ENCODE measurements at places on chromosomes 3 and 15.
A peak's percentile ranks its signal among the peaks of the same experiment; 100 is the strongest.

GRCh38 chr3:182979103-182979673, 1.1 kb downstream of the DCUN1D1 start:
- no peak for DNase-seq

- no peak for DNase-seq
These were observed 14.0 kb downstream of the CAPN3 start for GRCh38 chr15:42373274-42373673.

- DNase-seq, result no peak
These were observed 13.4 kb downstream of the PML start for GRCh38 chr15:74007820-74008371.

DNA sequence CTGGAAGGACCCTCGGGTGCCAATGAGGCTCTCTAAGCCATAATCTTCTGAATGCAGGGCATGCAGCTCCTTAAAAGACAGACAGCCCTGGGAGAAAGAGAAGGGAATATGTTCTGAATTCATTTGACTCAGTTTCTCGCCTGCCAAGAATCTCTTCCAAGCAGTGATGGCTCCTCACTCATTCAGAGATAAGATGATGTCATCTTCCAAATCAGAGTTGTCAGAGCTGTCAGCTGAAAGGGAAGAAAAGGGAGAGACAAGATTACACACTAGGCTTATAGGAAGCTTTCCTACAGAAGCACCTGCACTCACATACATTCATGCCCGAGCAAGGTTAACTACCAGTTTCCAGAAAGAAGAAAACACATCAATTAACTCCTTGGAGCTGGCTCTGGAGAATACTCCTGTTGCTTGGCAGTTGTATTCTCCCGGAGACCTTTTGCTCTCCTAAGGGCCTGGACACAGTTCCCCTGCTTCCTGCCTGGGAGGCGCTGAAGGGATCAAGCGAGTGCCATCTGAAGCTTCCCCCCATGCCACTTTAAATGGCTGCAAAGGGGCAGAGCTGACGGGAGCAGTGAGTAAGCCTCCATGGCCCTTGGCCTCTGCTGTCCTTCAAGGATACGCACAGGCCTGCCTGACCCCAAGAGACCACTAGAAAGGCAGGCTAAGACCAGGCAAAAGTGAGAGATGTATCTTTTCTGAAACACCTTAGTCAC, 7.7 kb downstream of the RBM15B start:
- no peak for DNase-seq

DNA sequence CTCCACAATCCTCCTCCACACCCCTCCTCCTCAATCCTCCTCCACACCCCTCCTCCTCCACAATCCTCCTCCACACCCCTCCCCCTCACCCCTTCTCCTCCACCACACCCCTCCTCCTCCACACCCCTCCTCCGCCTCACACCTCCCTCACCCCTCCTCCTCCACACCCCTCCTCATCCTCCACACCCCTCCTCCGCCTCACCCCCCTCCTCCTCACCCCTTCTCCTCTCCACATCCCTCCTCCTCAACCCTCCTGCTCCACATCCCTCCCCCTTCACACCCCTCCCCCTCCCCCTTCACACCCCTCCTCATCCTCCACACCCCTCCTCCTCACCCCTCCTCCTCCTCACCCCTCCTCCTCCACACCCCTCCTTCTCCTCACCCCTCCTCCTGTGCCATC, 69.8 kb upstream of the BLM start:
- no peak for DNase-seq

DNA sequence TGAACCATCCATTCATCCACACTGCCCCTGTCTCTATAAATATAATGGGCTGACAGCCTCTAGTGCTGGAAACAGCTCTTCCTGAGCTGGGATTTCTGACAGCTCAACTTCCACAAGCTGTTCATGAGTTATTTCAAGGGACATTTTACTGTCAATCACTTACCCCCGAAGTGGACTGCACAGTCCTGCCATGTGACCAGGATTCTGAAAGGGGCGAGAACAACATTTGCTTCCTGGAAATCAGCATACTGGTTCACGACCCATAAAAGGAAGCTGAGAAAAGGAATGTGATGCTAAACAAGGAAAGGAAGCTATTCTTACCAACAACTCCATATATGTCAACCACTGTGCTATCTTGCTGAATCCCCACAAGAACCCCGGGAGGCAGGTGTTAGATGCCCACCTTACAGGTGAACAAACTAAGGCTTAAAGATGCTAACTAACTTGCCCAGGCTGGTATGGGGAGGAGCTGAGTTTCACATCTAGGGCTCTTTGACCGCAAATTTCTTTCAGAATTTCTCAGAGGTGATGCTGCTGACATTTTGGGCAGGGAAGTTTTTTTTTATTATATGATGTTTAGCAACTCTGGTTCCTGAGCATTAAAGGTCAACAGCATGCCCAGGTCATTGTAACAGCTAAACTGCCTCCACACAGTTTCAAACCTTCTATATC, 16.5 kb upstream of the REC114 start:
- no peak for DNase-seq

- DNase-seq, result no peak
These were observed 139.3 kb upstream of the ROBO2 start for GRCh38 chr3:76900596-76900995.

DNA sequence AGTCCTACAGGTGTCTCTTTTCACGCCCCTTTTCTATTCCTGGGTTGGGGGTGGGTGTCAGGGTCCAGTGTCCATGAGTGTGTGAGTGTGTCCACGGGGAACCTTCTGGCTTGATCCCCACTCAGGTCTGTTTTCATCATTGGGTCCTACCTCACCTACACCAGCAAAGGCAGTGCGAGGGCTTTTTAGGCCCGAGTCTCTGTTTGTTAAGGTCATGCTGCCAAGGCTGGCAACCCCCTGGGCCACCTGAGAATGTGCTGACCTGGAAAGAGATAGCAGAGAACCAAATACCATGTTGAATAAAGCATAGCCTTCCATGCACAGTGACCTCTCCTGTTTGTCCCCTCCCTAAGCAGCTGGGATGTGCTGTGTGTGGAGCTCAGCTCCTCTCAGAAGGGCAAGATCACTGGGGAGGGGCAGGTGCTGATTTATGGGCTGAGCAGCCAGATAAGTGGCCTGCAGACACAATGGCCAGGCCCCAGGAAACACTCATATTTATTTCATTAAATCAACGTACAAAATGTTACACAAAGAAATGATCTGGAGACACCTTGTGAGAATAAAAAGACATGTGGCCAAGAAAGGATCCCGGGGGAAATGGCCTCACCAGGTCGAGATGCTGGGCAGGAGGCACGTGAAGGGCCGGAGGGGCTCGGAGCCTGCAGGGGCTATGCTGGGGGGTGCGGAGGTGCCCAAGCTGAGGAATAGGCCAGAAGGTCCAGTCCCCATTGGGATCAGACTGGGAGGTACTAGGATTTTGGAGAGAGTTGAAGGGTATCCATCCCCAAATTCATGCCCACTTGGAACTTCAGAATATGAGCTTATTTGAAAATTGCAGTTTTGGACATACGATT, 36.1 kb downstream of the RAB6B start:
- no peak for DNase-seq

DNA sequence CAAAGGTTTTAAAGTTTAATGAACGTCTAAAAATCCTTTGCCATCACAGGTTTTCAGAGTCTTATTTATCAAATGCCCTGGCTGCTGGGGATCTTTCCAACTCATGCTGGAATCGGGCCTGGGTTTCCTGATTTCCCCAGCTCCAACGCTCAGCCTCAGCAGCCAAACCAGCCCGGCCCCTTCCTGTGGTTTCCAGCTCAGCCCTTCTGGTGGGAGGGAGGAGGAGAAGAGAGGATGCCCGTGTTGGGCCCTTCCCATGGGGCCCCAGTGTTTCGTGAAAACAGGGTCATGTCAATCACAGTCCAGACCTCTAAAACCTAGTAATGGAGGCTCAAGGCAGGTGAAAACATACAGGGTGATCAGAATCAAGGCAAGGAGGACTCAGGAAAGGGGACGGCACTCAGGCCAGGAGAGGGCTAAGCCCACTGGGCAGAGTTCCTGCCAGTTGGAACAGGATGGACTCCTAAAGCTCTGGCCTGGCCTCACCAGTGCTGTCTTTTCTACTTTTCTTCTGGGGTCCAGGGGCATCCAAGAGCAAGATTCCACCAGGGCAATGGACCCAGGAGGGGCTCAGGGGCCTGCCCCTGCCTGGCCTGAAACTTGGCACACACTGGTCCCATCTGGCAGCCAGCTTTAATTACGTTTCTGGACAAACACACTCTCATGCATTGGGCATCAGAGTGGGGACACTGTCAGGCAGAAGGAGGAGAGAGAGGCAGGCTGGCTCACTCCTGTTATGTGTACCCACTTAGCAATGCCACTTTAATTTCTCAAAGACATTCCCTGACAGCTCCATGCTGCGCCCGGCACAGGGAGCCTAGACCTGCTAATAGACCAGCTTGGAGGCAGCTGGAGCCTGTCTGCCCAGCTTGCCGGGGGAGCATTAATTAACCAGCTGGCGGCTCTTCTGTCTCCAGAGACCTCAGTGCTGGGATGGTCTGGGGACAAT, 194.6 kb downstream of the FAM43A start:
- peak; percentile 35 for DNase-seq

Measured in inflammatory macrophage (primary cell).